ENCODE measurements at places on chromosomes 7 and 10. TPM values are rescaled to one million over a fixed set of nuclear protein-coding genes. Genes with fewer than 3 reads are reported as not detected.

The TRIM50 gene
- total RNA-seq, result 0.31 TPM

The IFIT5 gene
- 14.9 TPM for total RNA-seq

The ORAI2 gene
- total RNA-seq, result 19.8 TPM

The ZMIZ2 gene
- 9.6 TPM for total RNA-seq

The WDR86 gene
- total RNA-seq, result 13.1 TPM

The NUTM2B gene
- total RNA-seq, result 0.10 TPM

The CCDC172 gene
- not detected for total RNA-seq

The SEMA3C gene
- 212 TPM for total RNA-seq

The GDF2 gene
- not detected for total RNA-seq

The MEOX2 gene
- total RNA-seq, result 53.2 TPM

The AKR1C2 gene
- 2.8 TPM for total RNA-seq

The JAZF1 gene
- 30.4 TPM for total RNA-seq

The PPP1R3A gene
- 194 TPM for total RNA-seq

The GIMAP5 gene
- total RNA-seq, result 23.8 TPM

The ZPBP gene
- total RNA-seq, result not detected

The ODAD2 gene
- 1.0 TPM for total RNA-seq

The CLDN3 gene
- total RNA-seq, result 9.9 TPM

The CNTNAP2 gene
- 1.9 TPM for total RNA-seq

The DYNC1I1 gene
- 2.6 TPM for total RNA-seq

The SCRN1 gene
- total RNA-seq, result 36.0 TPM

The STEAP2 gene
- total RNA-seq, result 15.5 TPM

The HOXA2 gene
- not detected for total RNA-seq

The CPXM2 gene
- total RNA-seq, result 7.8 TPM

The LRRC61 gene
- total RNA-seq, result 6.3 TPM

The PHYH gene
- 62.1 TPM for total RNA-seq

The ITPRID1 gene
- 0.92 TPM for total RNA-seq

The MYO1G gene
- total RNA-seq, result 1.9 TPM

The OR2A5 gene
- total RNA-seq, result not detected

The SPDYE2B gene
- total RNA-seq, result not detected

The SPDYE16 gene
- 0.72 TPM for total RNA-seq

The ATG9B gene
- total RNA-seq, result 25.8 TPM

The GPR15LG gene
- not detected for total RNA-seq

The MUC12 gene
- total RNA-seq, result not detected

The PAX4 gene
- not detected for total RNA-seq

The GDF10 gene
- 32.6 TPM for total RNA-seq

The ZNF488 gene
- 1.4 TPM for total RNA-seq

The ACADSB gene
- 24.7 TPM for total RNA-seq

The ZNF12 gene
- total RNA-seq, result 34.1 TPM

The COBL gene
- 87.7 TPM for total RNA-seq

The CPA1 gene
- 2.9 TPM for total RNA-seq

The NUTM2E gene
- total RNA-seq, result 0.41 TPM

The RPEL1 gene
- total RNA-seq, result not detected

The GSDME gene
- 12.9 TPM for total RNA-seq

The ARL4A gene
- 34.3 TPM for total RNA-seq

The GIMAP7 gene
- total RNA-seq, result 8.2 TPM

The NOM1 gene
- 31.8 TPM for total RNA-seq

The LRWD1 gene
- total RNA-seq, result 12.9 TPM

The PNLIPRP1 gene
- 0.31 TPM for total RNA-seq

The CROT gene
- total RNA-seq, result 30.4 TPM

Measured in tongue (tissue), 3 donors.